ENCODE measurements at places on chromosomes 12 and 14. TPM values are rescaled to one million over a fixed set of nuclear protein-coding genes. Genes with fewer than 3 reads are reported as not detected.

Gene LRRIQ1
- 0.53 TPM for total RNA-seq

Gene GZMB
- 0.22 TPM for total RNA-seq

Gene RIPK3
- 2.0 TPM for total RNA-seq

- no peak overlapping the region for H3K27ac ChIP-seq
- DNase-seq = no peak
- H3K4me3 ChIP-seq = no peak overlapping the region
- no peaks in the 10 kb centered on the region for H3K36me3 ChIP-seq
- H3K27me3 ChIP-seq = peaks cover 24% of the 10 kb centered on the region
Observed at GRCh38 chr14:36672095-36672494, 10.4 kb downstream of the PAX9 start.

- no peaks in the 10 kb centered on the region for H3K27me3 ChIP-seq
- H3K27ac ChIP-seq = no peak overlapping the region
- no peak overlapping the region for H3K4me3 ChIP-seq
- no peaks in the 10 kb centered on the region for H3K4me1 ChIP-seq
Observed at GRCh38 chr14:31403707-31404106, 16.6 kb downstream of the HEATR5A start.

All from muscle of leg (tissue), 16 donors.